ENCODE measurements at places on chromosomes 2 and 18.

GRCh38 chr2:62724886-62725711, 19.6 kb downstream of the EHBP1 start:
- DNase-seq, result peak; percentile 29

GRCh38 chr18:52553441-52553840, 213.4 kb downstream of the DCC start:
- no peak for DNase-seq

DNA sequence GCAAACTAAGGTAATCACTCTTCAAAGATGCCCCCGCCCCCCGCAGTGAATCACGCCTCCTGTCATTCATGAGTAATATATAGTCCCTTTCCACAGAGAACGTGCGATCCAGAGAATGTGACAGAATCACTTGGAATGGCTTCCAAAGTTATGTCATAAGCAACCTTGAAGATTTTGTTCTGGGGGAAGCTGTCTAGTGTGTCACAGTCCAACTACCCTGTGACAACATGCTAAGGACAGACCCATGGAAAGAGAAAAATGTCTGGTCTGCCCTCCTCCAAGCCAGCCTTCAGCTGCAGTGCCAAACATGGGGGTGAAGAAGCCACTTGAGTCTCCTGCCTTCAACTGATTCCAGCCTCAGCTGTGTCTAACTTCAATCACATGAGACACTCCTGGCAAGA, 259.1 kb downstream of the SS18 start:
- no peak for DNase-seq

GRCh38 chr2:191927991-191928390, 81.1 kb upstream of the CAVIN2 start:
- no peak for DNase-seq

DNA sequence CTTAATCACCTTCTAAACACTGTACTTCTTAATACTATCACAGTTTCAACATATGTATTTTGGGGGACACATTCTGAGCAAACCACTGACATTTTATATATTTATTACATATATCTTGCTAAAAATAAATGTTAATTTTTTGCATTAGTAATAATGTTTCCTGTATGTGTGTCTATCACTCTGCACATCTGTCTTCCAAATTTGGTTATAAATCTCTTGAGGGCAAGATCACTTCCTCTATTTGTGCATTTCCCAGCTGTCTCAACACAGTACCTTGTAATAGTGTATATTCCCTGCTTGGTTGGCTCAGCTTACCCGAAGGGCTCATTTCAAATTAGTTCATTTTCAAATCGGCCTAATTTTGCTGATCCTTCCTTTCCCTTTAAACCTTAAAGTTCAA, 617.1 kb upstream of the GYPC start:
- DNase-seq, result no peak

DNA sequence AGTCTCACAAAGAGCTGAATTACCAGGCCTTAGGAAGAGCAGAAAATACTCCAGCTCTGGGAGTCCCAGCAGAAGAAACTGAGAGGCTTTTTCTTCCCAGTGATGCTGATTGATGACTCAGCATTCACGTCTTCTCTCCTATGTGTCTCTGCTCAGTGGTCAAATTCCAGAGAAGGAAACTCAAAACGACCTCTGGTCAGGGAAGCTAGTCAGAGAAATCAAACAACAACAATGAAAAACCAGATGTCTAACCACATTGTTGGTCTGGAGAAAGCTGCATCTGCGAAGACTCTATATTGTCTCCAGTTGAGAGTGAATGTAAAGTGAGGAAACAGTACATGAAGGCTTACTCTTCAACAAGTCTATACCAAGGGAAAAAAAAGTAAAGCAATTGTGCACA, 28.6 kb upstream of the CERS6 start:
- no peak for DNase-seq

- DNase-seq, result no peak
Observed at GRCh38 chr18:486929-487740, 13.4 kb downstream of the COLEC12 start.

DNA sequence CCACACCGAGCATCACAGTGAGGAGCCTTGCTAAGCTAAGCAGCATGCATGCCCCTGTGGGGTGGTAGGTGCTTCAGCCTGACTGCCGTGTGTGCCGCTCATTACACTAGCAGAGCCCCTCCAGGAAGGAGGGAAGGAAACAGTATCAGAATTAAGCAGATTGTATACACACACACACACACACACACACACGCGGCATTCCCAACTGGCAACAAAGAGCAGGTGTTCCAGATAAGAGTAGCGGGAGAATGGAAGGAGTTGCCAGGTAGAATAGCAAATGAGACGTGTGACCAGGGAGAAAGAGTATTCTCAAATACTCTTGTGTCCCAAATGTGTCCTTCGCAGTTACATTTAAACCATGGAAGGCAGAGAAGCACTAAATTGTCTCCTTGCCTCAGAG, 47.6 kb upstream of the TTC39C start:
- no peak for DNase-seq

DNA sequence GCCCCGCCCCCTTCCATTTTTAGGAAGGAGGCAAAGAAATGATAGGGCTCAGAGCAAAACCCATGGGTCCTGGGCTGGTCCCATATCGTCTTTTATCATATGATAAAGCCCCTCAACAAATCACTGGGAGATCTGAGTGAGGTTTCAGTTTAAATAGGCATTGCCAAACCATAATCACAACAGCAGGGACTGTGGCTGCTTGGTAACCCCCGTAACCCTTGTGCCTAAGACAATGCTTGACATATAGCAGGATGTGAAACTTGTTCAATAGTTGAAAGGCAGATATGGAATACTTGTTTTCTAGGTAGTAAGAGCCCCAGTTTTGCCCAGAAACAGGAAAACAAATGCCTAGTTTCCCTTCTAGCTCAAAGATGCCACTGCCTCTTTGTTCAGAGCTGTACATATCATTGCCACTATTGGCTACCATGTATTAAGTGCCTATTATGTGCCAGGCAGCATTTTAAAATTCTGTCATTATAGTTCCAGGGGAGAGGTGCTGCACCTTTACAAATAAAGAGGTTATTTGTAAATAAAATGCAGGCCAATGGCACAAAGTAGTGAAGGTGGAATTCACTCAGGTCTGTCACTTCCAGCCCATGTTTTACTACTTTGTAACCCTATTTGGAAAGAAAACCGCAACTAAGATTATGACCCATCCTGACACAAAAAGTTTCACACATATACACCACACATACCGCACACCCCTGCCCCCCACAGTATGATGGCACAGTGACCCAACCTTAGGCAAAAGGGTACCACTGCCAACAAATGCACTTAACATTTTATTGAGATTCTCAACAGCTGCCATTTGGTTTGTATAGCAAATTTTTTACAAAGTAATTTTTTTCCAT, 14.2 kb downstream of the NAGK start:
- no peak for DNase-seq

GRCh38 chr2:223003191-223003590, 48.8 kb upstream of the KCNE4 start:
- DNase-seq, result no peak

GRCh38 chr2:206274434-206275311, at the start of gene ZDBF2:
TSS of gene ZDBF2 (plus strand) at chr2:206274663. CDS start at chr2:206281850, 7,187 bp downstream.
- DNase-seq, result peak; percentile 69

- DNase-seq, result no peak
Observed at GRCh38 chr18:47846431-47846830, 84.0 kb downstream of the SMAD2 start.

DNA sequence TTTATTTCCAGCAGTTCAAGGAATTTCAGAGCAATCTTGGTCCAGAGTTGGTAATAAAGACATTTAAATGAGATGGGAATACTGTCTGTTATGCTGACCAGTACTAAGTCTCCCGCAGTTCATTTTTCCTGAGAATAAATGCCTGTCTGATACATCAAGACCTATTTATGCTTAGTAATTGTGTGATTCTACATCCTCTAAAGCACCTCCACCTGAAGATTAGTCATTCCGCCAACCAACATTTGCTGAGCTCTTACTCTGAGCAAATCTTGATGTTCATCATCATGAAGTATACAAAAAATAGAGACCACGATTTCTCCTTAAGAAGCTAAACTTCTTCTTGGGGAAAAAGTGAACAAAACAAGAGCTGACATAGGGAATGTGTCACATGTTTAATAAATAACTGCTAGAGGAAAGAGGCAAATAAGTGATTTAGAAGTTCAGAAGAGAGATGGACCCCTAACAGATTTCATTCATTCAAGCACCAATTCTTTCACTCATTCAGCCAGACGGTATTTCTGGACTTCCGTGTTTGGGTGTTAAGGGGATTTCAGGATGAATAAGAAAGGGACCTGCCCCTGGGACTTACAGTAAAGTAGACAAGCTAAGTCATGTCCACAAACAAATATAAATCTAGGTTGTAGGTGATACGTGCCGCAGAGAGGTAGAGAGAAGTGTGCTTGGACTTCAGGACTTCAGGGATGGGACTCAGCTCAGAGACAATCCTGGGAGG, 34.2 kb upstream of the PPP4R1 start:
- DNase-seq, result no peak

DNA sequence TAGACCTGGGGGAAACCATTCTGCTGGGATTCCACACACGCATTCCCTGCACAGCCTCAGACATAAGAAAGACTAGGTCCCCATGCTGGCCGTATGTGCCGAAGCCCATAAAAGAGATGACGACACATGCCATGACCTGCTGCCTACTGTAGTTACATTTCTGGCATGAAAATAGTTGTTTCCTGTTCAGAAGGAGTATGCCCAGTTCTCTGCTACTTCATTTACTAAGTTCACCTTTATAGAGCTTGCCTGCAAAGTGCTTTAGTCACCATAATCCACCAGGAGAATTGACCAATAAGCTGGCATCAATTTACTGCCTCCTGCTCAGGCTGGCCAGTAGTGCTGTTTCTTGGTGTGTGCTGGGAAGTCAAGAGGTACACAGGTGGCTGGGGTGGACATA, 150.2 kb upstream of the ALPP start:
- no peak for DNase-seq

DNA sequence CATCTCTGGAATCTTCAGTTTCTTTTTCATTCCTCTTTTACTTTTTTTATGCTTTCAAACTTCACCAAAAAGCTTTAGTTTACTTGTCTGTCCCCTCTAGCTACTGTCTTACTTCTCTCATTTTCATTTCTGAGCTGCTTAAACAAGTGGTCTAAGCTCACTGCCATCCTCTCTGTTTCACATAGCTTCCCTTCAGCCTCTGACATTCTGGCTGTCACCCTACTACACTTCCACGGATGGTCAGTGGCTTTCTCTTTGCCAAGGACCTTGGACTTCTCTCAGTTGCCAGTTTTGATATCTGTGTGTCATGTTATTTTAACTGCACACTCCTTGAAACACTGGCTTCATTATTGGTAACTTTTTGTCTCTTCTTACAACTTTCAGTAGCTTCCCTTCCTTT, 176.1 kb downstream of the IKZF2 start:
- no peak for DNase-seq

GRCh38 chr18:69230204-69230603, 170.5 kb upstream of the DOK6 start:
- DNase-seq, result no peak

- no peak for DNase-seq
Observed at GRCh38 chr18:50622865-50623393, 63.0 kb downstream of the MAPK4 start.

DNA sequence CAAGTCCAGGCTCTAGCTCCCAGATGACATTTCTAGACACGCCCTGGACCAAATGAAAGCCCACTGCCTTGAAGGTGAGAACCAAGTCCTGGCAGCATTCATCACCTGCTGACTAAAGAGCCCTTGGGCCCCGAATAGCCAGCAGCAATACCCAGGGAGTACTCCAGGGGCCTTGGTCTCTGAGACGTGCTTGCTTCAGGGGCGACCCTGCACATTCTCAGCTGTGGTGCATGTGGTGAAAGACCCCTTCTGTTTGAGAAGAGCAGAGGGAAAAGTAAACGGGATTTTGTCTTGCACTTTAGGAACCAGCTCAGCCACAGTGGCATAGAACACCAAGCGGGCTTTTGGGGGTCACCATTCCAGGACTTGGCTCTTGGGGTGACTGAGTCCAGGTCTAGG, 260.5 kb upstream of the MYT1L start:
- no peak for DNase-seq
